ENCODE measurements at places on chromosomes 2 and 18. TPM values are rescaled to one million over a fixed set of nuclear protein-coding genes. Genes with fewer than 3 reads are reported as not detected.

Gene TNFRSF11A
- total RNA-seq, result 8.3 TPM

Gene YES1
- total RNA-seq, result 31.3 TPM

Gene LYG2
- total RNA-seq, result 0.17 TPM

Gene ATP8B1
- total RNA-seq, result 9.8 TPM

Gene STPG4
- total RNA-seq, result 0.10 TPM

Gene ELOA2
- not detected for total RNA-seq

Gene PRKAG3
- total RNA-seq, result not detected

Gene NTSR2
- total RNA-seq, result not detected

Gene PROKR1
- total RNA-seq, result not detected

Gene UGT1A10
- total RNA-seq, result not detected

Gene CYRIA
- 0.06 TPM for total RNA-seq

Gene FBXO48
- total RNA-seq, result 0.49 TPM

Gene POTEC
- not detected for total RNA-seq

Gene ALPP
- 0.56 TPM for total RNA-seq

Gene DCDC2C
- total RNA-seq, result 0.54 TPM

Gene MARCO
- total RNA-seq, result 0.23 TPM

Gene SPRED2
- total RNA-seq, result 32.9 TPM

Gene COL4A3
- 1.1 TPM for total RNA-seq

Gene TRAK2
- total RNA-seq, result 13.2 TPM

Gene NOL4
- not detected for total RNA-seq

Gene MAL
- total RNA-seq, result not detected

Gene PLA2R1
- 2.4 TPM for total RNA-seq

Gene BOK
- 37.5 TPM for total RNA-seq

Gene RAMP1
- not detected for total RNA-seq

Gene SOWAHC
- 17.6 TPM for total RNA-seq

Gene PCGF1
- total RNA-seq, result 30.4 TPM

Measured in A549 treated with RU486 at 1 μM for 4 hours (cell line).